Fibroblast of skin of right quadriceps (primary cell): ENCODE measurements at places on chromosomes 6 and 20.
A peak's percentile ranks its signal among the peaks of the same experiment; 100 is the strongest.

DNA sequence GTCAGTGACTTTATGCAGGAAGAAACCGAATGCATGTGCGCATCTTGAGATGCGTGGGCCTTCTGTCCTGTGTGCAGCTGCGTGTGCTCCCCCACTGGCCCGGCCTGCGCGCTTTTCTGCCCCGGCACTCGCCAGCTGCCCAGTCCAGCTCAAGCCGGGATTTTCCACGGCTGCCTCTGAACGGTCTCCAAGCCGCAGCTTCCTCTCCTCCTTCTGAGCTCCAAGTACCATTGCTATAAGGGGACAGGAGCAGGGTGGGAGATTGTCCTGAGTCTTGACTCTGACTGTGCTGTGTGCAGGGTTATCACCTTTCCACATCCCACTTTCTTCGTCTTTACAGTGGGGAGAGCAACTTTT is 302.8 kb downstream of the THBS2 start:
- no peak for DNase-seq

DNA sequence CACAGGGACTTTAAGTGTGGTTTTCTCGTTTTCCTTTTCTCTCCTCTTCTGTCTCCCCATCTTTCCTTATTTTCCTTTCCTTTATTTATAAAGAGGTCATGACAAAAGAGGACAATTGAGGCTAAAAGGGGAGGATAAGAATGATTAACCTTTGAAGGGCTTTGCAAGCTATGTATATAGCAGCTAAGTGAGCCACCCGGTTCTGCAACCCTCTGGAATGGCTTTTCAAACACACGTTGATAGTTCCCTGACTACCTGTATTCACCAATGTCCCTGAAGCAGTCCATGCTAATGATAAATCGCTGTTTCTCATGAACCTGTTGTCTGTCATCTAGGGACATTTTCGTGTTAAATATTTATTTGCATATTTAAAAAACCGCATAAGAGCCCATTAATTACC is 124.4 kb upstream of the RALGAPA2 start:
- no peak for DNase-seq

DNA sequence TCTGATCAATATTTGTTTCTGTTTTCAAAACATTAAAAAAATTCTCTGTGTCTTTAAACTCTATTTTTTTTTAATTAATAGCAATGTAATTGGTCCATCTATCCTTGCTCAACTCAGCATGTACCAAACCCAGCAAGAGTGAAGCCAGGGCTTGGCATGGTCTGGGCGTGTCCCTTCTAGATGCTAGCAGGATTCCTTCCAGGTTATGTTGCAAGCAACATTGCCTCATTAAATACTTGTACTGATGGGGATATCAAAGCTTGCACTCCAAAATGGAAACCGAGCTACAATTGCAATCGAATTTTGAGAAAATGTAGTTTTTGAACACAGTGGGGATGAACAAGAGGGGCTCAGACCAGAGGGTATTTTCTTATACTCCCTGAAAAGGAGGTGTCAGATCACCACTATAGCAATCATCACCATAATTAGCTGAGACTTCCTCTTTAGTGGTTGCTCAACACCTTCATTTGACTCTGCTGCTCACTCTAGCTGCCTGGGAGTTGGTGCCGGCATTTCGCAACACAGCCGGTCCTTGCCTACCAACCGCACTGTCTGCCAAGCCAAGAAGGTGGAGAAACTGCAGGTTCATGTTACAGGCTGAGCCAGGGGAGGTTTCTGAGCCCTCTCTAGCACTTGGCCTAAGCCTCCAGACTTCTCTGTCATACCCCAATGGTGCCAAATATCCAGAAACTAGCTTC is 67.8 kb upstream of the RALGAPA2 start:
- no peak for DNase-seq

DNA sequence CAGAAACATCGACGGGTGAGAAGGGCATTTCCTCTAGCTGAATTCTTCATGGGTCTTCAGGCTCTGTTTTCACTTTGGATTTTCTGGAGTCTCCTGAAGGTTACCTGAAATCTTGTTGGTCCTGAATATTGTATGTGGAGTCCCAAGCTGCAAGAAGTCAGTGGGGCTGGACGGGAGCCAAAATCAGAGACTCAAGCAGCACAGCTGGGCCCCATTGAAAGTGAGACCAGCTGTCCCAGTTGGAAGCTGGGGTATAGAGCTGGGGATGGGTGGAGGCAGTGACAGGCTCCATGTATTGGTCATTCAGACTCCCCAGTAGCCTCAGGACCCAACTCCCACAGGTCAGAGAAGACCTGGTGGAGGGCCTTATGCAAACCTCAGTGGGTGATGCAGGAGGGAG is 111.3 kb upstream of the MLN start:
- DNase-seq = no peak

DNA sequence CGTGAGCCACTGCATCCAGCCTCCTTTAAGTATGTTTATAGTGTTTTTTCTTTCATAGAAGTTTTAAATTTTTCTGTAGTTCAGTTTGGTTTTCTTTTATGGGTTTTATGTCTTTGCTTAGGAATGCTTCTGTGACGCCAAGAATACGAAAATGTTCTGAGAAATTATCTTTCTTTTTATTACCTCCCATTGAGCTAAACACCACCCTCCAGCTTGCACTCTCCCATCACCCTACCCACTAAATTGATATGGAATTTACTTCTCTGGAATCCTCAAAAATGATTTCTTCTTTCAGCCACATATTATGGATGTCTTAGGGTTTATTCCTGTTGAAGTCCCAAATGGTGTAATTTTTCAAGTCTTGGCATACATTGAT is 38.1 kb downstream of the JARID2 start:
- peak; percentile 80 for DNase-seq

DNA sequence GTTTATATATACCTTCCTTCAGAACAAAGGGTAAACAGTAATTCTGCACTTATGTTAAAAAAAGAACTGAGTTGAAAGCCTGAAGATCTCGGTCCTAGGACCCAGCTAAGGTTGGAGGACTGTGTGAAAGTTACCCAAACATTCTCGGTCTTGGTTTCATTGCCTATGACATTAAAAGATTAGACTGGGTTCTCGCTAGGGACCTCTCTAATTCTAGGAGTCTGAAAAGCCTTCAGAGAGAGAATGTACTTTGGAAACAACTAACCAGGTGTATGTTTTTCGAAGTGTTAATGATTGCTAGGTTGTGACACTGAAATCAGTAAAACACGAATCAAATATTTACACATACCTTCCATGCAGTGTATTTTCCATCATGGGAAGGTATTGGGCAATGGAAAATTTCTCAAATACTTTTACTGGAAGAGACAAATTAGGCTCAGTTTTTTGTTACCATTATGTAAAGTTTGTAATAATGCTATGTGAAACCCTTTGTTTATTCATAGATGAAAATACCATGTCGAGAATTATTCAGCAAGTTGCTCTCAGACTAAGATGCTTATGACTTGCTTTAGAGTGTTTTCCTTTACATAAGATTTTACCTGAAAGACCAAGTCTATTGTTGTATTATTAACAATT is 113.7 kb upstream of the LOC128125822 start:
- DNase-seq = no peak

DNA sequence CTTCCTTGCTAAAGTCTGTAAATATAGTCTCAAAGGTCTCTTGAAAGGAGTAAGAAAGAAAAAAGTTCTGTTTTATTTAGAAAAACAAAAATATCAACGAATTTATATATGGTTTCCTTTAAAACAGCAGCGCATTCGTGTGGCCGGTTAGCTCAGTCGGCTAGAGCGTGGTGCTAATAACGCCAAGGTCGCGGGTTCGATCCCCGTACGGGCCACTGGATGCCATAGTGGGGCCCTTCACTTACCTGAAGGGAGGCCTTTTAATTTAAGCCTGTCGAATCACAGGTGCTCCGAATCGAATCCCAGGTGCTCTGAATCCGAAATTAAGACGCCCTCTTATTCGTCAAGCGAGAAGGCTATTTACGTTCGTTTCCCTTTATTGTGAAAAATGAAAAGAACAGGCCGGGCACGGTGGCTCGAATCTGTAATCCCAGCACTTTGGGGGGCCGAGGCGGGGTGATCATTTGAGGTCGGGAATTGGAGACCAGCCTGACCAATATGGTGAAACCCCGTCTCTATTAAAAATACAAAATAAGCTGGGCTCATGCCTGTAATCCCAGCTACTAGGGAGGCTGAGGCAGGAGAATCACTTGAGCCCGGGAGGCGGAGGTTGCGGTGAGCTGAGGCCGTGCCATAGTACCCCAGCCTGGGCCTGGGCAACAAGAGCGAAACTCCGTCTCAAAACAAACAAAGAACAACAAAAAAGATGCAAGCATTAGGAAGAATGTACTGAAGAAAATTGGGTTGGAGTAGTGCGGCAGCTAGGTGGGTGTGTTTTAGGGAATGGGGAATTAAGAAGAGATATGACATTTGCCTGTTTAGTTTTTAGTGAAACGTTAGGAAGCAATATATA is 195.8 kb upstream of the ZNF184 start:
- peak; percentile 75 for DNase-seq

DNA sequence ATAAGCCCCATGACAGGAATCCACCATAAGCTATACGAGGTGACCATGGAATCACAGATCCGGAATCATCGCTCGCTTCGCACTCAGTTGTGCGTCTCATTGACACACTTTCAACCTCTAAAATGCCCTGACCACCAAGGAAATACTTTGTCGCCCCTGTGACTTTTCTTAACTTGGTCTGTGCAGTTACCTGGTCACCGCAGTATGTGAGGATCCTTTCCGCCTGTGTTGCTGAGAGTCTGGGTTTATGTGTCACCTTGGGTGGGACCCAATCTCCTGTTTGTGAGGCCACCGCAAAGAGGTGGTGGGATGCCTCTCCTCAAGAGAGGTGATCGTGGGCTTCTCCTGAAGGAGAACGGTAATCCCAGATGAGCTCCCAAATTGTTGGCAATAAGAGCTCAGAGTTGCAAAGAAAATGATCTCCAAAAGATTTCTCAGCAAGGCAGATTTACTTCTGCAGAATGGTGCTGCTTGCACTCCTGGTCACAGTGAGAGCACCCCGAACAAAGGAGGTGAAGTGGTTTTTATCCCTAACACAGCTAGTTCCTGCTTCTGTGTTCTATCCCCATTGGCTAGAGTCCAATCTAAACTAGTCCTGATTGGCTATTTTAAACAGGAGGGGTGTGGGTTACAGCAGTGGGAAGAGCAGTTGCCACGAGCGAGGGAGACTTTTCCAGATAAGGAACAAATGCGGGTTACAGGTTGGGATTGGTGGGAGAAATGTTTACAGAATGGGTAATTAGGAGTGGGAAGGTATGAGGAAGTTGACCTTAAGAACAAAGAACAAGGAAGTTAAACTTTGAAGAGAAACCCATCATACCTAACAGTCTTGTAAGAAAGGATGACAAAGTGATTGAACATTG is 9.1 kb upstream of the ZNFX1 start:
- DNase-seq = no peak

DNA sequence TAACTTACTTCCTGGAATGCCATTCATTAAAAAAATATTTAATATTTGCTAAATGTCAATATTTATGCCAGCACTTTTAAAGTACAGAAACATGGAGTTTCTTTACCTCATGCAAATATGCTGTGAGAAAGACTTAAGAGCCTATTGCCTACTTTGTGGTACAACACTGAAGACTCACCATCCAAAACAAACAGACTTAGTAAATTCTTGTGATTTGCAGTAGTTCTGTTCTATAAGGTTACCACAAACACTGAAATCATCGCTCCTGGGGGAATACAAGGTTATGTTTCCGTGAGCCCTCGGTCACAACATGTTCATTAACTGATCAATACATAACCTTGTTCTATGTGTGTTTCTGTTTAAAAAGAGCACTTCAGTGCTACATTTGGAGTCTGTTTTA is 78.3 kb downstream of the ATG5 start:
- peak; percentile 56 for DNase-seq

DNA sequence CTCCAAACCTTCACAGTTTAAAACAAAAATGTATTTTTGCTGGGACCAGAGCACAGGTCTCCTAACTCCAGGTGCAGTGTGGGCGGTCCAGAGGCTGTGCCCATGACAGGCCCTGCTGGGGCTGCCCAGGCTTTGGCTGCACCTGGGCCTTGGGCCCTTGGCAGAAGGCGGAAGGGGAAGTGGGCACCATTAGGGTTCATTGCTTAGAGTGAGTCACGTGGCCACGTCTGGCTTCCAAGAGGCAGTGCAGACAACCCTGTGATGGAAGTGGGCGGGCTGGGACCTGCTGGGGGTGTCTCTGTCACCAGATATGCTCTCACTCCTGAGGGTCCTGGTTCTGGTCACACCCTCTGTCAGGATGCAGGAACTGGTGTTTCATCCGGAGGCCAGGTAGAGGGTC is 302.2 kb downstream of the QKI start:
- DNase-seq = no peak

- no peak for DNase-seq
These were observed 297.7 kb upstream of the MANEA start for GRCh38 chr6:95279616-95280015.

GRCh38 chr6:33964387-33964786 is 160.6 kb upstream of the MLN start:
- no peak for DNase-seq

DNA sequence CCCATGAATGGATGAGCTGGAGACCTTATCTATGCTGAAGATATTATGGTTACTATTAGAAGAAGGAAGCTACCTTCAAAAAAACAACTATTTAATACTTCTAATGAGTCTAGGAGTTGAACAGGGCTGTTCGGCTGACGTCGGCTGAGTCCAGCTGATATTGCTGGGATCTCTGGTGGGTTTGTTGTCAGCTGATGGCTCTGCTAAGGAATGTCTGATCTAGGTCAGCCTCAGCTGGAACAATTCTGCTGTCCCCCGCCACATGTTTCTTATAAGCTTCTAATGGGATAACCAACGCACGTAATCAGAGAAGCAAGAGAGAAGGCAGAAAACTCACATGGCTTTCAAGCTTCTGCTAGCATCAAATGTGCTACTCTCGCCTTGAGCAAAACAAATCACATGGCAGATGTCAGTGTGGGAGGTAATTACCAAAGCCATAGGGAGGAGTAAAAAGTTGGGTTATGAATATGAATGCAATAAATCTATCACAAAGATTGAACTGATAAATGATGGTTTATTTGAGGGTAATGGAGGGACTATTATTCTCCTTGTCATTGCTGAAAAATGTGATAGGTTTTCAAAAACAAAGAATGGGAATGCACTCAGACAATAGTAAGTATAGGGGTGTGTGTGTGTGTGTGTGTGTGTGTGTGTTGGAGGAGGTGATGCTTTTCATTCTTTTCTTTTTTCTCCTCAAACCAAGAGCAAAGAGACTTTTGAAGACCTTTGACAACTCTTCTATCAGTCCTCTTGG is 71.5 kb downstream of the BTBD3 start:
- DNase-seq = peak; percentile 14

DNA sequence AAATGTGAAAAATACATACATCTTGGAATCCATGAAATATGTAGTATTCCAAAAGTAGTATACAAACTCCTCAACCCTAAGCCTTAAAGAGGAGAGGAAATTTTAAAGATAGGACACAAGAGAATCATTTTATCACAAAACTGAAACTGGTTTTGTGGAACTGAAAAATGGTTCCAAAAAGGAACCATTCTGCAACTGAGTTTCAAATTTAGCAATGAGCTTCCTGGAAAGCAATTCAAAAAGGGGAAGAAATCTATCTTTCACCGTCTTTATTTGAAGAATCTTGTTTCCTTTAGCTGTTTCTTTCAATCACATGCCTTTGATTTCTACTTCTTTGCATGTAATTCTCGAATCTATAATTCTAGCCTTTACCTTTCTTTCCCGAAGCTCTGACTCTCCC is 32.2 kb upstream of the LAMP5 start:
- DNase-seq = no peak
